CD4-positive, alpha-beta memory T cell (primary cell): ENCODE measurements at places on chromosomes 1 and 21.

- DNase-seq = no peak
Measured at GRCh38 chr1:241834733-241835377, 13.1 kb upstream of the EXO1 start.

DNA sequence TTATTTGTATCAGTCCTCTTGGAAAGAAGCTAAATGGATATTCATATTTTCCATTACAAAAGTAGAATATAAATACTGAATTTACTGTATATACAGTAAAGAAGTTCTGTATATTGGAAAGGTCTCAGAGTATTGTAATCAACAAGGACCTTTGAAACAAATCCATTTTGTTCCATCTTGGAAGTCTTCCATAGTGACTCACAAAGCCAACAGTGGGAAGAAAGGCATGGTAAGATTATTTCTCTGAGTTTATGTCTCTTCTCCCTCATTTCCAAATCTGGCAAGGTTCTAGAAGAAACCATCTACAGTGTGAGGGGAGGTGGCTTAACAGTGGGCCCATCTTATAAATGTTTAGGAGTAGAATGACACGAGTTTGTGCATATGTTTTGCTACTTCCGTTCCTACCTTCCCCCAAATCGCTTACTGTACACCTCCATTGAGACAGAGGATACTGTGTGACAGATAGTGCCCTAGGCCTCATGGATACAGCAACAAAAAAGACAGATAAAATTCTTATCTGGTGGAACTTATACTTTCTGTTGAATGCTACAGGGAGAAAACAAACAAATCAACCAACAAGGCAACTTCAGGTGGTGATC is 22.1 kb upstream of the SSX2IP start:
- no peak for DNase-seq

DNA sequence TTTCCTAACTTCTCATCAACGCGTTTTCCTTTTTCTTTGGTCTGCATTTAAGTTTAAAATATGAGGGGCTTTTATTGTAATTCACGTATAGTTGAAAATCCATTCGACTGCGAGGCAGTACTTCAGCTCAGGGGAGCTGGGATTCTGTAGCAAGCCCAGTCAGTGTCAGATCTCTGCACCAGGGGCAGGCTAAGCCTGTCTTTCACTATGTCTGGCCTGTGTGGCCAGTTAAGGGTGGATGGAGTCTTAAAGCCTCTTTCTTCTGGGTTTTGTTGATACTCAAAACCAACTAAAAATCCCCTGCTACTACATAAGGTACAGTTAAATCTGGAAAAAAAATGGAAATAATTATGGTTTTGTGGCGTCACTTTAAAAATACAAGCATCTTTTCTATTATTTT is 124.7 kb downstream of the TYW3 start:
- DNase-seq = no peak

DNA sequence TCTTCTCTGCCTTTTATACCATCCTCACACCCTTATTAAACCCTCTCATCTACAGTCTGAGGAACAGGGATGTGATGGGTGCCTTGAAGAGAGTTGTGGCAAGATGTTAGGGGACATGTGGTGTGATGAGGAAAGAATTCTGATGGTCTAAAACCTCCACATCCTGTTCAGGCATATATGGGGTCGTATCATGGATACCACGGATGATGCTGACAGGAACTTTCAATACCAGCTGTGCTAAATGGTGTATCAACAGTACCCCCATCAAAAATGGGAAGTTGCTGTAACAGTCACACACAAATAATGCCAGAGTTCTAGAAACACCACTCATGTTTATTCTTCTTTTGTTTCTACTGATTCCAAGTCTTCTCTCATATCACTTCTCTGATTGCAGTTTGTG is 12.9 kb downstream of the OR2T6 start:
- DNase-seq = no peak

DNA sequence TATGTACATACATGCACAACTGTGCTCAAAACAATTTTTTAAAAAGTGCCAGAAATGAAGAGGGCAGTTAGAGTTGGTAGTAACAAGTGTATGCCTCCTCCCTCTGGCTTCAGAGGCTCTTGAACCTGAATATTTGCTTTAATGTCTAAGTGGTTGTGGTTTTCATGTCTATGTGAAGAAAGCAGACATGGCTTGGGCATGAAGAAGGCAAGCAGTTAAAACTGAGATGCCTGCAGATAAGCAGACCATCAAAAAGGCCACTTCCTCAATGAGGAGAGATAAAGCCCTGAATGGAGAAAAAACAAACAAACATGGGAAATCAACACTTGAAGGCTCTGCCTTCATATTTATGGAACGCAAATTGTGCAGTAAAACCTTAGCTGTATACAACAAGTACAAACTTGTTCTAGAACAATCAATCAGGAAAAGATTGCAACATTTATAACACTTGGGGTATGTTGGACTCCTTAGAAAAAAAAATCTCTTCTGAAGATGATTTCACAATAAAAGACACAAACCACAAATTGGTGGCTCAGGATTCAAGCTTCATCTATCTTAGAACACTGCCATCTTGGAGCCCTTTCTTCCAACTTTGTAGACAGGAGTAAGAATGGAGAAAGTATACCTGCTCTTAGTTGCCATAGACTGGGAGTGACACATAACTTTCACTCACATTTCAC is 52.7 kb upstream of the PLA2G4A start:
- DNase-seq = no peak

GRCh38 chr1:168421399-168422004 is 122.3 kb downstream of the XCL2 start:
- peak; percentile 48 for DNase-seq

DNA sequence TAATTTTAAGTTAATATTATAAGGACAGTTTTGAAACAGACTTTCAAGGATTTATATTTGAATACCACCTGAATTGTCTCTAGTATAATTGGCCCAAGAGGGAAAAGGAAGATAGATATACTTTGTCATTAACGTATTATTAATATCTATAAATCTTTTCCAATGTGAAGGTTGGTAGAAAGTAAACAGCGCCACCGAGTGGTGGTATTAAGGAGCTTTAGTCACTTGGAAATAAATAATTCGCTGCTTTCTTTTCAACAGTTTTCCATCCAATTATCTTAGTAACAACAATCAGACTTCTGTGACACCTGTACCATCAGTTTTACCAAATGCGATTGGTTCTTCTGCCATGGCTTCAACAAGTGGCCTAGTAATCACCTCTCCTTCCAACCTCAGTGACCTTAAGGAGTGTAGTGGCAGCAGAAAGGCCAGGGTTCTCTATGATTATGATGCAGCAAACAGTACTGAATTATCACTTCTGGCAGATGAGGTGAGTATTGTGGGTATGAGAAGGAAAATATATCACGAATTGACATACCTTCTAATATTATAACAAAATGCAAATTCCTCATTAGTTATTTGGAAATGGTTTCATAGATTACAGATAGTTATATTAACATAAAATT is 37.7 kb downstream of the SH3GLB1 start:
- peak; percentile 33 for DNase-seq

- DNase-seq = no peak
Measured at GRCh38 chr1:177133977-177134538, 30.5 kb downstream of the ASTN1 start.
